AG09309 (cell line): ENCODE measurements at places on chromosomes 7 and 10.
A peak's percentile ranks its signal among the peaks of the same experiment; 100 is the strongest.

- DNase-seq: no peak
Measured at GRCh38 chr10:80535671-80536360, 1.9 kb upstream of the SH2D4B start.

DNA sequence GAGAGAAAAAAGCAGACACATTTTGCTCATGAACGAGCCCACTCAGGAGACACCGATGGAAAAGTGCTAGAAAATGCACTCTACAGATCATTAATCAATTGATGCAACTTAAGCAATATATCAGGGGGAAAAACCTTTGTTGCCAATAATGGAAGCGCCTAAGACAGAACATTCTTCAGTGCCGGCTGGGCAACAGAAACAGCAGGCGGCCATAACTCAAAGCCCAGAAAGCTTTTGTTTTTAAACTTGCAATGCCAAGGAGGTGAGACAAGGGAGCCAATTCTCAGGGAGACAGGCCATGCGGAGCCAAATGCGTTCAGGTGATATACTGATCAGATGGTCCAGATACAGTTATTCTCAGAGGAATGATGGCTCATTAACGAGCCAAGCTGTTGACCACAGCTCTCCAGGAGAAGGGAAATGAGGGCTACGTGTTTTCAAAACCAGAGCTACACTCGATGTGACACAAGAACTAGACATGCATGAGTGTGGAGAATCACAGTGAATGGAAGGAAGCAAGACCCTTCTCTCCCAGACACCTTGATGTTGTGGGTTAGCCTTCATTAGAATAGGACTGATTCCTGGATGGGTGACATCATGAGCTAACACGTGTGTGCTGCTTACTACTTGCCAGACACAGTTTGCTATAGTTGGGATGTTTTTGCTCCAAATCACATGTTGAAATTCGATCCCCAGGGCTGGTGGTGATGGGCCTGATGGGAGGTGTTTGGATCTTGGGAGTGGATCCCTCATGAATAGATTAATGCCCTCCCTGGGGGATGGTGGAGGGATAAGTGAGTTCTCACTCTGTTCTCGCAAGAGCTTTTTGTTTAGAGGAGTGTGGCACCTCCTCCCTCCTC is 79.1 kb upstream of the KCNMA1 start:
- no peak for DNase-seq

DNA sequence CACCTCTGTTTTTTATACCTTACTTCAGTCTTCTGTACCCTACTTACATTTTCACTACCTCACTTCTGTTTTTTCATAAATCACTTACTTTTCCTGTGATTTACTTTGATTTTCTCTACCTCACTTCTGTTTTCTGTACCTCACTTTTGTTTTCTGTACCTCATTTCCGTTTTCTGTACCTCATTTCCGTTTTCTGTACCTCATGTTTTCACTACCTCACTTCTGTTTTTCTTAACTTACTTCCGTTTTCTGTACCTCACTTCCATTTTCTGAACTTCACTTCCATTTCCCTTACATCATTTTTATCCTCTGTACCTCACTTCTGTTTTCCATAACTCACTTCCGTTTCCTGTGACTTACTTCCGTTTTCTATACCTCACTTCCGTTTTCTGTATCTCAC is 492.0 kb upstream of the AKR1E2 start:
- DNase-seq: no peak

- DNase-seq: no peak
Measured at GRCh38 chr10:86387178-86387794, 20.7 kb upstream of the GRID1 start.

DNA sequence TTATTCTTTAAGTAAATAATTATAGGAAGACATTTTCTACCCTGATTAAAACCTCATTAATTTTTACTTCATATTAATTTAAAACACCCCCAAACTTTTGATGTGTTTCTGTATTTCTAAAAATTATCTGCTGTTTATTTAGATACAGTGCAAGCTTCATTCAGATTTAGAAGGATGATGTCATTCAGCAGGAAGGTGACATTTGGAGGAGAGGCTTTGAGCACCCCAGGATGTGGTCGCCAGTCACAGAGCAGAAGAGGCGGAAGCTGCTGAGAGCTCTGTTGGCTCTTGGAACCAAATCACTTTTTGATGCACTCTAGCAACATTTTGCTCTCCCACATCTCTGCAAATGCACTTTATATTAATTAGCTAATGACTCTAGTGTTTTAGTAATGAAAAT is 233.9 kb upstream of the CACNA2D1 start:
- DNase-seq: no peak

GRCh38 chr10:57218382-57218781 is 857.3 kb upstream of the ZWINT start:
- no peak for DNase-seq

GRCh38 chr10:47299611-47300428 is at the start of gene GDF10:
Gene GDF10 (plus strand): TSS chr10:47300197. CDS start chr10:47300652, 455 bp downstream.
- DNase-seq: no peak

GRCh38 chr10:79559726-79560125 is 481 bp downstream of the SFTPA2 start:
- DNase-seq: no peak

DNA sequence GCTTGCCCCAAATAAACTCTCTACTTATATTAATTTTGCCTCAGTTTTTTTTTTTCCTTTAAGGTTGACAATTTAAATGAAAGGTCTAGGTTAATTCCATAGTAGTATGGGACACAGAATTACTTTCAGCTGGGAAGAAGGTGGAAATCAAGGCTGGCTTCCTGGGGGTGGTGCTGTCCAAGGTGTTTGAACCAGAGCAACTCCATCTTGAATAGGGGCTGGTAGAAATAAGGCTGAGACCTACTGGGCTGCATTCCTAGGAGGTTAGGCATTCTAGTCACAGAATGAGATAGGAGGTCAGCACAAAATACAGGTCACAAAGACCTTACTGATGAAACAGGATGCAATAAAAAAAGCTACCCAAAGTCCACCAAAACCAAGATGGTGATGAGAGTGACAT is 1190.8 kb upstream of the AUTS2 start:
- no peak for DNase-seq

DNA sequence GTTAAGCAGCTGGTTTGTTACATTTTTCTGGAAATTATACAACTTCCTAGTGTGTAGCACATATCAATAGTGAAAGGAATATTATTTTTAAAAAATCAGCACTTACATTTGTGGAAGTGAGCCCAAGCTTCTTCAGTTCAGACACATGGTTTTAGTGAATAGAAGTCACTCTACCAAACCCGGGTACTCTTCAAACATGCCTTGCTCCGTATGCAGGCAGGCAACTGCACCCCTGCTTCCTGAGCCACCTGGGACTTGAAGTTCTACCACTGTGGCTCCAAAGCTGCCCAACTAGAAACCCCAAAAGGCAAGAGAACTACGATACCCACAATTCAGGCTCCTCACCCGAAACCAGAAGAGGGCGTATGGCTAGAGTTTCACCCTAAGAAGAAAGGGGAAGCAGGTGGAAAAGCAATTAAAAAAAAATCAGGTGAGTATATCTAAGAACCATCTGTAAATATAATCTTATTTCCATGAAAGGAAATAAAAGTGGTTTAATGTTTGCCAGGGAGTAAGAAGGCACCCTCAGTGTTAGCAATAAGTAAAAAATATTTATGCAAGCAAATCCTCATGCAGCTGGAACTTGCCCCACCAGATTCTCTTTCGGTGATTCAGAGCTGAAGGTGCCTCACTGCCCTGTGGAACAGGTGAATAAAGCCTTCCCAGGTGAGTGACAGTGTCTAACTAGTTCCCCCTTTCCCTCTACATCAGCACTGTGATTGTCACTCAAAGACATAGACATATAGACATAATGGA is at the start of gene MACC1:
Gene MACC1 (minus strand): TSS at position 192 of the 756 bp plus-strand sequence. CDS start 55,522 bp downstream, outside the sequence.
- no peak for DNase-seq

DNA sequence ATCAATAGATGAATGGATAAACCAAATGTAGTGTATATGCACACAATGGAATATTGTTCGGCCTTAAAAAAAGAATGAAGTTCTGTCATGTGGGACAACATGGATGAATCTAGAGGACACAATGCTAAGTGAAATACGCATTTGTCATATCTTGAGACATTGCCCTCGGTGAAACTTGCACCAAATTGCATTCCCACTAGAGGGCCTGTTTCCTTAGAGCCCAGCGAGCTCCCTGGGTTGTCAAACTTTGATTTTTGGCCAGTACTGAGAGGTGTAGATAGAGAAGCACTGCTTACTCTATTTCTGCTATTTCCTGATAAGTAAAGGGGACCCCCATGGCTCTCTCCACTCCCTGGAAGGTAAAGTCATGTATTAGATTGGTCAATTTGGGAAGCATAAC is 157.1 kb downstream of the GPAM start:
- DNase-seq: no peak

GRCh38 chr10:60186315-60187071 is 203.2 kb downstream of the ANK3 start:
- peak; percentile 14 for DNase-seq
